Fibroblast of the aortic adventitia (primary cell): ENCODE measurements at places on chromosomes 7 and 10. TPM values are rescaled to one million over a fixed set of nuclear protein-coding genes. Genes with fewer than 3 reads are reported as not detected.

DNA sequence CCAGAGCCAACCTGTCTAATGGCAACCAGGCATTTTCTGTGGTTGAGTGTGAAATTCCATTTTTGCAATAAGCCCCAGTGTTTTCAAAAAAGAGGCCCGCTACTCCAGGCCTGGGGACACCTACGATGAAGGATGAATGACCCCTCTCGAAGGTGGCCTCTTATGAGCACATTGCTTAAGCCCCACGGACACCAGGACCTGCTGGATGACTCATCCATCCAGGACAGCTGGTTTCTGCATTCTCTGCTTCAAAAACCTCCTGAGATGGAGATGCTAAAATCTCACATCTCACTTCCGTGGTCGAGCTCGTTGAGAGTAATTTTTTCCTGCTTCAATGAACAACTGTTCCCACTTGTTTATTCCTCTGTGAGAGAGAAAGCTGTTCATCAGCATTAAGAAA is 150.2 kb upstream of the FZD8 start:
- no peak for DNase-seq

DNA sequence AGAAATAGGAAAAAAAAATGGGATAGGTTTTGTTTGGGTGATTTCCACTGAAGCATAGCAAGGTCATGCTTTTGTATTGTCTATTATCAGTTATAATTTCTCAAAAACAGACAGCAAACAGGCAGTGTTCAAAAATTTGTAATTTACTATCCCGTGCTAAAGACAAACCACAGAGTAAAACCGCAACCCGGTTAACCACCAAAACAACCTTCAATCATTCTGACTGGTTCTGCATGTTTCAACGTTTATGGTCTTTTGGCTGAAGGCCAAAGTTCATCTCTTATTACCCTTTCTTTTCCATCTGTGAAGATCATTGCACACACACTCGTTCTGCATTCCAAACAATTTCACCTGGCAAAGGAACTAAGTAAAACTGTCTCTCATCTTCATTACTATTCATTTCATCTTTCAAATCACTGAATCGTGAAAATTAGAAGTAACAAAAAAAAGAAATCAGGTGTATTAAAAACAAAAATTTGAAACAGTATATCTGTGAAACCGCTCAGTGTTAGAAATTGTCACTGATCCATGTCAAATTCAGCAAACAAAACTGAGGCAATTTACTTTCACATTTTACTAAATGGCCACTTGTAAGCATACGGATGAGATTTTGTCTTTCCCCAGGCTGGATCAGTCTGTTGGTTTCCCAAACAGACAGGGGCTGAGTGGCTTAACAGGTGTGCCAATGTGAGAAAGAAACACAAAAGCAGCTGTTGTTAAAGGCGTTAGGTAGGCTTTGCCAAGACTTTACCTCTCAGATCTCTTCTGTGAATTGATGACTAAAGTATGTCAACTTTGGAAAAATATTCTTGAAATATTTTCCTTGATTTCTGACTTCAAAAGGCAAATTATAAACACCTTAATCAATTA is 539.6 kb downstream of the CNTNAP2 start:
- DNase-seq: no peak

- no peak for DNase-seq
Measured at GRCh38 chr10:131822013-131822691, 78.7 kb upstream of the PPP2R2D start.

The NUTM2A gene
- total RNA-seq: 0.33 TPM in 1 of 2 replicates, not detected in the other

The BMPER gene
- 45.4 and 157 TPM in 2 replicates for total RNA-seq
